Stimulated activated CD4-positive, alpha-beta T cell treated with anti-CD3 and anti-CD28 coated beads, Interleukin-4, amount 100 ng/mL, for 48 hours (primary cell): ENCODE measurements at places on chromosomes 4 and X.
A peak's percentile ranks its signal among the peaks of the same experiment; 100 is the strongest.

DNA sequence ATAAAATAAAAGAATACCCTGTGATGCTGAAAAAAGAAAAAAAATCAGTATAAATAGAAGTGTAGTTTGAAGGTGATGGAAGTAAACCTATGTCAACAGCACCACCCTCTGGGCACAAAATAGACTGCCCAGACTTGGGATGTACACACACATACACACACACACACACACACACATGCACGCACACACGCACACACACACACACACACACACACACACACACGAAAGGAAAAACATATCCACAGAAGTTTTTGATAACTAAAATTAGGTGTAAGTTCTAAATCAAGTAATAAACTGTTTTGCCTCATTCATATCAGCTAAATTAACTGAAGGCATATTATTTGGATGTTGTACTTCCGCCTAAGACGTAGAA, 40.5 kb downstream of the ANXA5 start:
- DNase-seq = peak; percentile 7

- no peak for DNase-seq
Observed at GRCh38 chr4:95599777-95600400, 51.1 kb upstream of the UNC5C start.

GRCh38 chrX:41234962-41235361, 99.0 kb upstream of the DDX3X start:
- DNase-seq = no peak

DNA sequence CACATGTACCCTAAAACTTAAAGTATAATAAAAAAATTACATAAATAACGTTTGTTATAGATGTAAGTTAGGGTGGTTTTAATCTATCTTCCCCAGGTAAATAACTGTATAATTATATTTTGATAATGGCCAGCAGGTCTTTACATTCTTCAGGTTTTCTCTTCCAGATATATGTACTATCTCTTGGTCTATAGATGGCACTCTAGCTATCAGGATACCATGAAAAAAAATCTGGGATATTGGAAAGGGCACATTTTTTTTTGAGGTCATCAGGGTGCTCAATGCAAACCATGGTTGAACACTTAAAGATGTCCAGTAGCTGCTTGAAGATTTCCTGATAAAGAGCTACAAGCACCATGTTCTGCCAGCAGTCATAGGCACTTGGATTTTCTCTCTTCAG, 15.6 kb upstream of the ADH4 start:
- DNase-seq = no peak

GRCh38 chrX:134294548-134294947, 57.6 kb downstream of the CCDC160 start:
- DNase-seq = no peak

- DNase-seq = no peak
Observed at GRCh38 chr4:7239844-7240243, 47.5 kb downstream of the SORCS2 start.

DNA sequence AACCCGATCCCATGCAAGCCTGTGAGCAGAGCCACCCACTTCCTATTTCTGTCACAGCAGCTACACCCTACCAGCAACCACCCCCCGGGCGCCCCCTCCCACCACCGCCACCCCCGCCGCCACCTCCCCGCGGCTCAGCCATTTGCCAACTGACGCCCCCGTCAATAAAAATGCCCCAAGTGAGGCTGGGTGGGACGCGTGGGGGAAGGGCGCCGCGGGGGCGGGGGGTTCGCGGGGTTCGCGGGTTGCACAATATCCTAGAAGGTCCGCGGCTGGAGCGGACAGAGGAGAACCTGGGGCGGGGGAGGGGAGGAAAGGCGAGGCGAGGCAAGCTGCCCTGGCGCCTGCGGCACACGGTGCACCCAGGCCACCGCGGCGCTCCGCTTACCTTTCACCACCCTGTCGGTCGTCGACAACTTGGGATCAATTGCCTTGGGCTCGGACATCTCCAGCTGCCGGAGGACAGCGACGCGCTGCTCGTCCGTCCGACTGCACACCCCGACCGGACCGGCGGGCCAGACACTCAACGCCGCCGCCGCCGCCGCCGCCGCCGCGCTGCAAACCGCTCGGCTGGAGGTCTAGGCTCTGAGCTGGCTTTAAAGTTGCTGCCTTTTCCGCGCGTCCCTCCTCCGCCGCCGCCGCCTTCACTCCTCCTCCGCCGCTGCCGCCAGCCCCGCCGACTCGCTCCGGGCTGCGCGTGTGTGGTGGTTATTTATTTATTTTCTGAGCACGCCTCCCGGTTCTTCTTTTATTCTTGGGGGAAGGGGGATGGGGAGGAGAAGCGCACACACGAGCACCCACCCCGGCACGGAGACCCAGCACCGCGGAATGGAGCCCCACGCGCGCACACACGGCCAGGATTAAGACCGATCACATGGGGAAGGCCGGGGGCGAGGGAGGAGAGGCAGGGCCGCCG, 717 bp downstream of the PPP3CA start:
- DNase-seq = peak; percentile 36

GRCh38 chr4:4539481-4539880, 2.4 kb downstream of the STX18 start:
- no peak for DNase-seq

DNA sequence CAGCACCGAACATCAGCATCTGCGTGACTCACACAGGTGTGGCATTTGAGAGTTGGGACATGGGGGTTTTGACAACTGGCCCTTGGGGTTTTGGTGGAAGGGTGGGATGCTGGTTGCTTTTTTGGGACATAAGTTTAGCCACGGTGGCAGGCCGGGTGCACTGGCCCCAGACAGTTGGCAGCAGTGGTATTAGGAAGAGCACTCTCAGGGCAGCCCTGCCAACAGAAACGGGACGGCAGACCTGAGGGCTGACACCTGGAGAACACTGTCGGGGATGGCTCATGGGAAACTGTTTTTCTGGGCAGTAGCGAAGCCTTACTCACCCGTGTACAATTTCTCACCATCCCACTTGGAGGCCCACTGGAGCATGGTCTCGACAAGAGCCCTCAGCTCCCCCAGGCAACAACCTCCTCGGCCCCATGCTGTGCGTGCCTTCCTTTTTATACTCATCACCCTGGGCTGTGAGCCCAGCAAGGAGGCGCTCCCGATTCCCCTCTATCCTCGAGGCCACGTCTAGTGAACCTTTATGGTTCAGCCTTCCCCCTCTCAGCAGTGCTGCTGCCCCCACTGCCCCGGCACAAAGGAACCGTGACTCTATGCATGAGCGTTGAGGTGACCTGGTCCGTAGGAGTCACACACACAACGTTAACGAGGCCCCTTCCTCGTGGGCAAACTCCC, 30.6 kb downstream of the WDR1 start:
- no peak for DNase-seq

GRCh38 chrX:37380924-37381323, 31.8 kb downstream of the PRRG1 start:
- no peak for DNase-seq

GRCh38 chrX:102934624-102935023, 2.4 kb upstream of the RAB40AL start:
- peak; percentile 8 for DNase-seq

DNA sequence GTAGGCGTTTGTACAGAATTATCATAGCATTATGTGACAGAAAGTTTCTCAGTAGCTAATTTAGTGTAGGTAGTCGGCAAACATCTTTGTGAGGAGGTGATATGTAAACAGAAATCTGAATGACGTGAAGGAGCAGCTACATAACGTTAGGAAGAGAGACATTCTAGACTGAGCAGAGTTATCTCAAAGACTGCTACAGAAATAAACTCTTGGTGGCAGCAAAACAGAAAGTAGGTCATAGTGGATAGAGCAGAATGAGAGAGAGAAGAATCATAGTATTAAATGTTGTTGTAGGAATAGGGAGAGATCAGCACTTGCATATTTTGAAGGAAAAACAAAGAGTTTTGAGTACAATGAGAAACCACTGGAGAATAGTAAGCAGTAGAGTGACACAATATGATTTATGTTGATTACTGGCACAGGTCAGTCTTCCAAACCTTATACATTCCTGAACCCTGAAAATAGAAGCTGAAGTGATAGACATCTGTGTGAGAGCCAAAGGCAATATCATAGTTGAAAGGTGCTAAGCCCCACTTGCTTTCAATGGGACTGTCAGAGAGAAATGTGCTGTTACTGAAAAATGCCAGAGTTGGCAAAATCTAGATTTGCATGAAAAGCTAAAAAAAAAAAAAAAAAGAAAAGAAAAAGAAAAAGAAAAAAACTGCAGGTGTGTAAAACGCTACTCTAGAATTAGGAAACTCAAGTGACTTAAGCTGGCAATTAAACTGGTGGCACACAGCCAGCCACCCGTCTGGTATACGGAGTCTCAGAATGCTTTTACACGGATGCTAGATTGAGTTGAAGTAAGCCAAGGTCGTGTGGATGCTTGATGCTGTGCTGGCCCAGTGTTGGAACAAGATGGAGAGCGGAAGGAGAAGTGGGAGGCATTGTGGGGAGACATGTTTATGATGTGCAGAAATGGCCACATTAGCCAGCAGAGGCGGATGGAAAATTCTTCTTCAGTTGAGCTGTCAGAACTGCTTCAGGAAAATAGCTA, 750.2 kb upstream of the HS3ST1 start:
- DNase-seq = no peak

- no peak for DNase-seq
Observed at GRCh38 chr4:74431113-74431826, 13.7 kb upstream of the AREG start.

DNA sequence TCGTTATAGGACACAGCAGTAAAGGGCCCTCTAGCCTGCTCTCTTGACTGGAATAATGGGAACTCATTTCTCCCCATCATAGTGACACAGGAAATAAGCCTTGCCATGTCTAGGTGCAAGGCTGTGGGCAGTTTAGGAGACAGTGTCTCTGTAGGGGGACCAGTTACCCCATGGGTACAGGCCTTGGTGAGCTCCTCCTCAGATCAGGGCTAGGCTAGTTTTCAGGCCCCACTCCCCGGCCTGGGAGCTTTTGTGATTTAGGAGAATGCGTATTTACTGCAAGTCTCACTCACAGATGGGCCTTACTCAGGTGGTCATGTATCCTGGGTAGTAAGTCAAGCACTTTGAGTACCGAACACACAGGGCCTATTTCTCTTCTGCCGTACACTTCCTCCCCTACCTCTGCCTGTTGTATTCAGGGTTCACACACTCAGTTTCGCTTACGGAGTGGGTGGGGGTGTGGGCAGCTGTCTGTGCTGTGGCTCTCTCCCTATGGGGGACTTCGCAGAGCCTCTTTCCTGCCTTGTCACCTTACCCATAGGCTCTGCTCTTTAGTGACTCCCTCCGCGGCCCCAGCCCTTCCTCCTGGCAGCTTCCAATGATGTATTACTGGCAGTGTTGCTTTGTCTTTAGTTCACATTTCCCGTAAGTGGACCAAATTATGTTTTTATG, 34.2 kb downstream of the FAM193A start:
- DNase-seq = peak; percentile 20

- DNase-seq = no peak
Observed at GRCh38 chr4:67131224-67131623, 414.1 kb downstream of the CENPC start.

DNA sequence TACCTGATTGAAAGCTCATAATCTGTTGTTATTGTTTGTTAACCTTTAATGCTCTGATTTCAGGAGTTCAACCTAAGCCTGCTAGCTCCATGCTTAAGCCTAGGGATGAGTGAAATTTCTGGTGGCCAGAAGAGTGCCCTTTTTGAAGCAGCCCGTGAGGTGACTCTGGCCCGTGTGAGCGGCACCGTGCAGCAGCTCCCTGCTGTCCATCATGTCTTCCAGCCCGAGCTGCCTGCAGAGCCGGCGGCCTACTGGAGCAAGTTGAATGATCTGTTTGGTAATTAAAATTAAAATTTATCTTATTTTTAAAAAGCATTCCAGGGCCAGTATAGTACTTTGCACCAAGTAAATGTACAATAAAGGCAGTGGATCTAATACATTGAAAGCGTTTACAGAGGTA, 37.1 kb upstream of the MSANTD1 start:
- DNase-seq = no peak

DNA sequence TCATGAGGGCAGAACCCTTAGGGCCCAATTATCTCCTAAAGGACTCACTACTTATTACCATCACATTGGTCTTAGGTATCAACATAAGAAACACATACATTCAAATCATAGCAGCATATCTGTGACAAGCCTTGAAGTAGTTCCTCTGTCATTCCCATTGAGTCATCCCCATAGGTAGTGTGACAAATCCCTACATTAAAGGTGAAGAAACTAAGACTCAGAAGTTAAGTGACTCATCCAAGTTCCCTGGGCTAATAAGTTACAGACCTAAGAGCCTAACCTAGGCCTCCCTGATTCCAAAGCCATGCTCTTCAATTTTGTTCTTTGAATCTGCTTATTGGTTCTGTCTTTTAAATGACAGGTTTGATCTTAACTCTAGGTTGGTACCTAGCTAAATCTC, 58.2 kb downstream of the CD38 start:
- no peak for DNase-seq

DNA sequence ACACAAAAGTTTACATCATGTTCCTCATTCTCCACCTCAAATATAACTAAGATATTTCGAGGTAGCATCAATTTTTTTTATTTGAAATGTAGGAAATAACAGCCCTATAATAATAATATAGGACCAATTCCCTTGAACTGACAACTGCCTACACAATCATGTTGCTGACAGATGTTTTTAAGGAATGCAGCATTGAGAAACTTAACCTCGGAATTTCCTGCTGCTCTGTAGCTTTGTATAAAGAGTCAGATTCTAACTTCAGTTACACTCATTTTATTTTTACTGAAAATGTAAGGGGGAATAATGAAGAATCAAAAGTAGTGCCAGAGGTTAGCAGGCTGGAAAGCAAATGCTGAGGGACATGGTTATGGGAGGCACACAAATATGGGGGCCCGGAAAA, 235.8 kb downstream of the RBMX2 start:
- DNase-seq = no peak

- no peak for DNase-seq
Observed at GRCh38 chr4:123517176-123517575, 120.6 kb downstream of the SPRY1 start.

DNA sequence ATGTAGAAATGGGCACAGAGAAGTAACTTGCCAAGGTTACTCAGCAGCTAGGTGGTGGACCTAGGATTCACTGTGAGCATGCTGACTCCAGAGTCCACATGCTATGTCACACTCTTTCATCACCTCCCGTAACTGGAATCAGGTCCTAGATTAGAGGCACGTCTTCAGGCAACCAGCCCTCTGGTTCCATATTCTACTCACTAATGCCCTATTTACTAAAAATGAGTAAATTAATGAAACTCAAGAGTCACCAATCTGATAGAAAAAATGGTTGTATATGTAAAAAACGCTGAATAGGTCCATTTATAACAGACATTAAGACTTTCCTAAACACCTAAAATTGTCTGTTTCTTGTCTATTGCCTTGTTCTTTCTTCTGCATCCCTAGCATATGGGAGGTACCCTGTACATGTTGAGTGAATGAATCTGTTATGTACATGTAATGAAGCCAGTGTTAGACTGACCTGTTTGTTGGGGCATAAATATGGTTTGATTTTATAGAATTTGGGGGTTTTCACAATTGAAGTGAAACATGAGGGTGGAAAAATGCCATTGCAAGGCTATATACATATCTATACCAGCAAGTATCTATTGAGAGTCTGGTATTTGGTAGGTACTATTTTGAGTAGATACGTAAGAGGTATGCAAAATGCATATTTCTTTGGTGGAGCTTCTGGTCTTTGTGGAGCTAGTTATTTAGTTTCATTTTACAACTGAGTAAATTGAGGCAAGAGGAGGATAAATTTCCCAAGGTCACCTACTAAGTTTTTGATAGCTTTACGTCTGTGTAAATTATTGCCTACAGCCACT, 7.5 kb upstream of the RUFY3 start:
- DNase-seq = no peak
